ENCODE measurements at places on chromosomes 13 and 19.
A peak's percentile ranks its signal among the peaks of the same experiment; 100 is the strongest.

- no peak for DNase-seq
Observed at GRCh38 chr19:3880471-3881271, at the start of gene ATCAY. ATCAY (plus strand) TSS chr19:3880685; CDS start chr19:3885768, 5,083 bp downstream.

DNA sequence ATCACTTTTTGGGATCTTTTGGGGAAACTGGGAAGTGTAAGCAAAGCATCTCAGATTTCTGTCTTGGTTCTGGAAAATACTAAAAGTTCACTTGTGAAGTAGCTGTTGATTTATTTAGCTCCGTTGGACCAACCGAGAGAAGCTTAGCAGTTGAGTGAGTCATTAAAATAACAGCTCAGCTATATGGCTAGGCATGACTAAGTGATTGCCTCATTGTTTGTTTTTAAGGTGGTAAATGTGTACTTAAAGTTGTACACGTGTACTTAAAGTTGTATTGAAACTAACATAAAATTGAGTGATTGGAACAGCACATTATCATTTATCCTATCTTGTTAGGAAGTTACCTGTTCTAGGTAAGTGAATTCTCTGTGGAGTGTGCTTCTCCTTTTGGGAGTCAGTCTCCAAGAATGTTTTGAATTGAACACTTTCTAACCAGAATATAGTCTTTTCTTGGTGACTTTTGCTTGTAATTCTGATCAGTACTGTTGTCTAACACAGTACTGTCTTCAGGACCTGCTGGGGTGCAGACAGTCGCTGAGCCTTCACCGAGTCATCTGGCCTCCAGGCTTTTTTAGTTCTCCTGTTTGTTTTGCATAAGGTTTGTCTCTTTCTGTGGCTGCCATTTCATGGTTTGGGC, 2.9 kb upstream of the DCUN1D2 start:
- DNase-seq: no peak

GRCh38 chr19:55676383-55676782, 1.4 kb downstream of the EPN1 start:
- no peak for DNase-seq

GRCh38 chr13:48292650-48293049, 10.9 kb upstream of the RB1 start:
- no peak for DNase-seq

- no peak for DNase-seq
Observed at GRCh38 chr19:45235485-45235884, 9.7 kb downstream of the EXOC3L2 start.

DNA sequence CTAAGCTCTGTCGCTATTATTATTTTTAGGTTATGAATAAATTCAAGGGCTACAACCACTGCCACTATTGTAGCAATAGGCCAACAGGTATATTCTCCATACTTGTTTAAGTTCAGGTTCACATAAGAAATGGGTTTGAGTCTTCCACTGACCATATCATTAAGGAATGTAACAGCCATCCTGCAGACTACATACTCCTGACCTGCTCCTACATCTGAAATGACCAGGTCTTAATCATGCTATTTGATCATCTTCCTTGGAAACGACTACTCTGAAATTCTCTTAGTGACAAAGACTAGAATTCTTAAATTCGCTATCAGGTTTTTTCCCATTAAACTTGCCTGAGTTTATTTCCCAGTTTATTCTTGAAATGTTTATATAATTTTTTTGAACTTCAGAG, 66.8 kb downstream of the IPO5 start:
- no peak for DNase-seq

DNA sequence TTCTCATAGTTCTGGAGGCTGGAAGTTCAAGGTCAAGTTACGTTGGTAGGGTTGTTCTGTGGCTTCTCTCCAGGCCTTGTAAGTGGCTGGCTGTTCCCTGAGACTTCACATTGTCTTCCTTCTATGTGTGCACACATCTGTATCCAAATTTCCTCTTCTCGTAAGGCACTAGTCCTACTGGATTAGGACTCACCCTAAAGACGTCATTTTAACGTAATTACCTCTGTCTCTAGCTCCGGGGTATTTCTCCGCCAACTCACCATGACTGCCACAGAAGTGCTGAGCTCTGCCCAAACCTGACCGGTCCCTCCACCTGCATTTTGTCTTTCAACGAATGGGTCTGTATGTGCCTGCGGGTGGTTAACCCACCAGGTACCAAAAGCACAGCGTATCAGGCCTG, 8.7 kb upstream of the SYDE1 start:
- no peak for DNase-seq

DNA sequence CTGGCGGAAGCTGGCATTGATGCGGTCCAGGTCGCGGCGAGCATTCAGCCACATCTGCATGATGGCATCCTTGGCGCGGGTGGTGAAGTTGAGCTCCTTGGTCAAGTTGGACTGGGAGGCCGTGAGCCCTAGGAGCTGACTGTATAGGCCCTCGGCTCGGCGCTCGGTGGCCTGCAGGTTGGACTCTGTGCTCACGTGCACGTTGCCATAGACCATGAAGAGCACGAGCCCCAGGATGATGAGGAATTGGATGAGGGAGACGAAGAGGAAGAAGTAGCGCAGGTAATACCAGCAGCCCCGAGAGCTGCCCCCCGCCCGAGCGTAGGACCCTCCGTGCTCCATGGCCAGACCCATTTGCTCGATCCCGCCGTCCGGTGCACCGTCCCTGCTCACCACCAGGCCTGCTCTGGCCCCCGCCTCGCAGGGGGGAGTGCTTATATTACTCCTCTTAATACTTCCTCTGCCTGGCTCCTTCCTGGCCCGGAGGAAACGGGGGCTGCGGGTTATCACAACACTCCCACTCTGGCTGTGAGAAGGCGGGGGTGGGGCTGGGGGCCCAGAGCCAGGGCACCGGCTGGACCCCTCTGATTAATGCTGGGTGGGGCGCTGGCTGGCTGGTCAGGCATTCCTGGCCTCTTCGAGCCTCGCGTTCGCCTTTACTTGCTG, at the start of gene PLVAP:
TSS of gene PLVAP (minus strand) at position 408 of the 666 bp plus-strand sequence. CDS start at position 354, 54 bp downstream.
- DNase-seq: no peak

DNA sequence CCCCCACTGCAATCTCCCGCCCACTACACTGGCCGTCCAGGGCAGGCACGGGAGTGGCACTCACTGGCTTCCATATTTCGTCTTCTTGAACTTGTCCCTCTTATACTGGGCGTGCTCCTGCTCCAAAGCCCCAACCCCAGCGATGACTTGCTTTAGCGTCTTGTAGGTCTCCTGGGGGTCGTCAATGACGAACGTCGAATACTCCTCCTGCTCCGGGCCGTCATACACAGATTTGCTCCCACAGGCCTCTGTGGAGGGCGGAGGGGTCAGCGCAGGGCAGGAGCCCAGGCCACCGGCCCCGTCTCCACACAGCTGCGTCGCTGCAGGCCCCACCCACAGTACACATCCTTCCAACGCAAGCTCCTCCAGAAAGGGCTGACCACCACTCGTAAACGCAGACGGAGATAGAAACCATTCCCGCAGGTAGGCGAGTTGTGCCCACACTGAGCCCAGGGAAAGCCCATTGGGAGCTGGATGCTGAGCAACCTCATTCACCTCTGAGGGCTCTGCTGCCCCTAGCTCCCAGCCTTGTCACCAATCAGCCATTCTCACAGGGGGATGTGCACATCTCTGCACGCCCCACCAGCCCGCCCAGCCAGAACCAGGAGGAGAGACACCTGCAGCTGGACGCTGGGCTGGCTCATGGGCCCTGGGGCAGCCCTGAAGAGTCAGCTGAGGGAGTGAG, 7.9 kb upstream of the C13orf46 start:
- no peak for DNase-seq

DNA sequence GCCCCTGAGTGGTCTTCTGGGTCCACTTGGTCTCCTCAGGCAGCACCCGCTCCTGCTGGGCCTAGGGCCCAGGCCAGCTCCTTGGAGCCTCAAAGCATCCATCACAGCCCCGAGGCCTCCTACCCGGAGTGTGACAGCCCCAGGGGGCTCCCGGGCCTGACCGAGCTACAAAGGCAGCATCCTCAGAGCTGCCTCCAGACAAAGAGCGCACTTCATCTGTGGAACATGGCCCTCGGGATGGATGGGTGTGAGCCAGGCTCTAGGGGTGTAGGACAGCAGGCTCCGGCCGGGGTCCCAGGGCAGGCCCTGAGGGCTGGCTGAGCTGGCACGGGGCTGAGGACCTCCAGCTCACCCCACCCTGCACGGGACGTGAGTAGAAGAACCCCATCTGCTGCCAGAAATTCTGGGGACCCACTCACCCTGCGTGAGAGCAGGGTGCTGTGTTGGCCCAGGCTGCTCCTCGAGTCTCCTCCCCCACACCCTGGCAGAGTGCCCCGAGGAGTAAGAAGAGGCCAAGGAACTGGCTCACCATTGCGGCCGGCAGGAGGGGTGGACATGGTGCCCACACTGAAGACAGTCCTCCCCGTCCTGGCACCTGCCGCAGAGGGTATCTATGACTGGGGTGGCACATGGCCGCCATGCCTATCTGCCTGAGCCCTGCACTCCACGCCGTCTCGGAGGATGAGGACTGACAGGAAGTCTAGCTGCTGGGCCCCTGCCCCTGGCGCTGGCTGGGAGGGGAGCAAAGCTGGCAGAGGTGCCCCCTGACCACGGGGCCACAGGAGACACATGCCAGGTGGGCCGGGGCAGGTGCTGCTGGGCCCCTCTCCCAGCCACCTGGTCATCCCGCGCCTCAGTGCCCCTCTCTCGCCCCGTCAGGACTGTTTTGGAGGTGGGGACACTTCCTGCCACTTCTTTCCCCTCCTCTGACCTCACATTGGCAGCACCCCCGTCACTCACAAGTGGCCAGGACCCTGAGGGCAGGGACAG, 22.3 kb downstream of the CEBPG start:
- DNase-seq: no peak

DNA sequence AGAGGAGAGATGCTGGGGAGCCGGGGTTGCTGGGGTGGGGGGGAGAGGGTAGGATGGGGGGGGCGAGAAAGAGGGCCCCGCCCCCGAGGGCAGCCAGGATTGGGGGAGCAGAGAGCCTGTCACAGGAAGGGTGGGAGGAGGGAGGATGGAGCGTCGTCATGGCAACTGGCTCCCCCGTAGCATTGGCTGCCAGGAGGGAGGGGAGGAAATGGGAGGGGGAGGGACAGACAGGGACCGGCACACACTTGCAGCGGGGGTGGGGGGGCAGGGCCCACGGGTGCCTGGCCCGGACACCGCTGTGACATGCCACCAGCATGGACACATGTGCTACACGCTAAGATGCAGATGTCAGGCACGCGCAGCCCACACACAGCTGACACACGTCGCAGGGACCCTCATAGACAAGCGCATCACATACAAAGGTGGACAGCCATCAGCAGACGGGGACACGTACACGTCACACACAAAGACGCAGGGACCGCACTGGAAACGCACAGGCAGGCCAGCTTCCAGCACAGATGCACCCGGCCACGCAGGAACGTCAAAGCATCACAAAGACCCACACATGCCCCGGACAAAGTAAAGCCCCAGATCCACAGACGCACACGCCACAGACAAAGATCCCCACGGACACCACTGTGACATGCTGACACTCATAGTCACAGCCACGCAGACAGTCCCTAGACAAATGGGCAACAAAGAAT, at the start of gene LMTK3:
TSS of gene LMTK3 (minus strand) at position 36 of the 704 bp plus-strand sequence. CDS start 259 bp downstream, outside the sequence.
- peak; percentile 63 for DNase-seq

DNA sequence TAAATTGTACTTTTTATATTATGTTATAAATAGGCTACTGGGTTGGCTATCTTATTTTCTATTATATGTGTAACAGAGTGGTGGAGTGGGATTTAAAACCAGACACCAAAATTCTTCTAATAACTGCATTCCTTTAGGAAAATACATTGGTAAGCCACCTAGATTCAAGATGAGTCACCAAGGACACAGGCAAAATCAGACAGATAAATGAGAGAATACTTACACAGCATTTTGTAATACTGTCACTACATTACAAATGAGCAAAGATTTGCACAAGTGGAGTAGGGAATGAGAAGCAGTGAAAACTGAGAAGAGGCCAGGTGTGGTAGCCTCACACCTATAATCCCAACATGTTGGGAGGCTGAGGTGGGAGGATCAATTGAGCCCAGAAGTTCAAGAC, 6.2 kb upstream of the SPART start:
- DNase-seq: no peak

DNA sequence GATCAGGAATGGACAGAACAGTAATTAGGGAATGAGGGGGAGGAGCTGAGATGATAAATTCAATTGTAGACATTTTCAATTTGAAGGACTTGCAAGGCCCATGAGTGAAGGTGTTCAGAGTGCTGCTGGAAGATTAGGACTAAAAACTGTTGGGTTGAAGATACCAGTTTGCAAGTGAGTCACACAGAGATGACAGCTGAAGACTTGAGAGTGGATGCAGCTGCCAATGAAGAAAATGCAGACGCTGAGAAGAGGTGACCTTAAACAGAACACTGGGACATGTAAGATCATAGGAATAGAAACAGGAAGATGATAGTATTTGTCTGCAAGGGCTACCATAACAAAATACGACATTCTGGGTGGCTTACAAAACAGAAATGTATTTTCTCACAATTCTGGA, 1716.5 kb upstream of the SLC10A2 start:
- DNase-seq: no peak

DNA sequence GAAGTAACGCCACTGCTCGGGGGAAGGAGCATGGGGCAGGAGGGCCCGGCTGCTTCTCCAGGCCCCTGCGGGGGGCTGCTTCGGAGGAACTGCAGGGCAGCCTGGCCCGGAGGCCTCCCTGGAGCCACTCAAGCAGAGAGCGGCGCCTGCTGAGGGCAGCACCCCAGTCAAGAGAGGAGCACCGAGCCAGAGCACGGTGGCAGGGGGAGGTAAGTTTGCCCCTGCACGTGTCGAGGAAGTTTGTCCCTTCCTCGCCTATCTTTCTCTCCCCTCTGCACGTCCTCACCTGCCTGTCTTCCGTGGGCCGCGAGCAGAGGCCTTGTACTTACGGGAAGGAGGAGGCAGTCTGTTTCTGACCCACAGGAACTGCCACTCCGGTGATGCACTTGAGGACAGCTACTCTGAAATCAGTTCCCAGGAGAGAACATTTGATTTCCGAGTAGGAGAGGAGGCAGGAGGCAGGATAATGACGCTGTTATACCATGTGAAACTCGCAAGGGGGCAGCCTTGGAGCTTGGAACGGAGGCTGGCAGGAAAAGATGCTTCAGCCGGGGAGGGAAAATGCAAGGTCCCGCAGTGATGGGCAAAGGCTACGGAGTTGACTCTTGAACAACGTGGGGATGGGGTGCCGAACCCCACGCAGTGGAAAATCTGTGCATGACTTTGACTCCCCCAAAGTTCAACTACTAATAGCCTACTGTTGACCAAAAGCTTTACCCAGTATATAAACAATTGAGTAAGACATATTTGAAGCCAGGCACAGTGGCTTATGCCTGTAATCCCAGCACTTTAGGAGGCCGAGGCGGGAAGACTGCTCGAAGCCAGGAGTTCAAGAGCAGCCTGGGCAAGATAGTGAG, 5.0 kb downstream of the FFAR1 start:
- DNase-seq: peak; percentile 58

Measured in stimulated activated CD4-positive, alpha-beta T cell treated with anti-CD3 and anti-CD28 coated beads, Interleukin-12 subunit alpha, Interleukin-12 subunit beta, amount 100 ng/mL, for 4 hours (primary cell).